ENCODE measurements at places on chromosomes 3 and 15. TPM values are rescaled to one million over a fixed set of nuclear protein-coding genes. Genes with fewer than 3 reads are reported as not detected.
A peak's percentile ranks its signal among the peaks of the same experiment; 100 is the strongest.

ATP13A4 gene
- total RNA-seq, result not detected

BUB1B gene
- total RNA-seq, result 126 TPM

TMEM207 gene
- total RNA-seq, result not detected

REC114 gene
- not detected for total RNA-seq

CCDC13 gene
- total RNA-seq, result 0.48 TPM

GRIP2 gene
- total RNA-seq, result not detected

FBXW12 gene
- not detected for total RNA-seq

RARRES1 gene
- total RNA-seq, result 3.7 TPM

TRAIP gene
- total RNA-seq, result 15.0 TPM

DNA sequence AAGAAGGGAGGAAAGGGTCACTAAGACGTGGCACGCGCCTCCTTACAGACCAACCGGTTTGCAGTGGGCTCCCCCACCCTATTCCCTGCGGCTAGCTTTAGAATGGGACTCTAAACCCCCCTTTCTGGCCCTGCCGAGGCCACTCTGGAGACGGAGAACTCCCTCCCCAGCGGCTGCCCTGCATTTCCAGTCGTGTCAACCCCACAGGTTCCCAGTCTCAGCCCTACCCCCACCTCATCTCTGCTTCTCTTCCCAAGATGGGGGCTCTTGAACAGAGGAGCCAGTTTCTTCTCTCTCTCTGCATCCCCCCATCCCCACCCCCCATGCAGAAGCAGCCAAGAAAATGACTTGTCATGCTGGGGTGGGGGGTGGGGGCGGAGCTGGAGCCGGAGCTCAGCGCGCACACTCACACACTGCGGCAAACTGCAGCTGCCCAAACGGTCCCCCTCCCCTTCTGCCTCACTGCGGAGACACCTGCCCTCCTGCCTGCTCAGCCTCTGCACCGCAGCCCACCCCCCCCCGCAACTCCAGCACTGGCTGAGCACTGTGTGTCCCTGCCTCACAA, 871 bp downstream of the MAP1A start:
- no peak for DNase-seq

- DNase-seq, result no peak
Observed at GRCh38 chr3:133469140-133469731, 69.4 kb downstream of the BFSP2 start.

DNA sequence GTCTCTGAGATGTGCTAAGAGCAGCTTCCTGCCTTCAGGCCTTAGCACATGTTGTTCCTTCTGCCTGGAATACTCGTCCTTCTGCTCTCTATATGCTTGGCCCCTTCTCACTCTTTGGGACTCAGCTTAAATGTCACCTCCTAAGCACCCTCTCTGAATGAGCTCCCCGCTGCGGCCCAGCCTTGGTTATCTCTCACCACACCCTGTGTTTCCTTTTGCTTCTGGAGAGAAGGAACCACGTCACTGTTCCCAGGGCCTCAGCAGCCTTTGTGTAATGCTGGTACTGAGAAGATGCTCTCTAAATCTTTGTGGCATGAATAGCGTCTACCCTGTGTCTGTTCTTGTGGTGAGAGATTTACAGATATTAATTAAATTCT, 2.2 kb downstream of the FAH start:
- peak; percentile 25 for DNase-seq

- no peak for DNase-seq
Observed at GRCh38 chr3:69485489-69485888, 99.6 kb upstream of the FRMD4B start.

GRCh38 chr3:177642042-177642803, 444.9 kb upstream of the TBL1XR1 start:
- no peak for DNase-seq

GRCh38 chr3:124483915-124484470, 246.3 kb upstream of the UMPS start:
- DNase-seq, result no peak

- DNase-seq, result no peak
Observed at GRCh38 chr3:173750095-173750494, 352.6 kb downstream of the NLGN1 start.

DNA sequence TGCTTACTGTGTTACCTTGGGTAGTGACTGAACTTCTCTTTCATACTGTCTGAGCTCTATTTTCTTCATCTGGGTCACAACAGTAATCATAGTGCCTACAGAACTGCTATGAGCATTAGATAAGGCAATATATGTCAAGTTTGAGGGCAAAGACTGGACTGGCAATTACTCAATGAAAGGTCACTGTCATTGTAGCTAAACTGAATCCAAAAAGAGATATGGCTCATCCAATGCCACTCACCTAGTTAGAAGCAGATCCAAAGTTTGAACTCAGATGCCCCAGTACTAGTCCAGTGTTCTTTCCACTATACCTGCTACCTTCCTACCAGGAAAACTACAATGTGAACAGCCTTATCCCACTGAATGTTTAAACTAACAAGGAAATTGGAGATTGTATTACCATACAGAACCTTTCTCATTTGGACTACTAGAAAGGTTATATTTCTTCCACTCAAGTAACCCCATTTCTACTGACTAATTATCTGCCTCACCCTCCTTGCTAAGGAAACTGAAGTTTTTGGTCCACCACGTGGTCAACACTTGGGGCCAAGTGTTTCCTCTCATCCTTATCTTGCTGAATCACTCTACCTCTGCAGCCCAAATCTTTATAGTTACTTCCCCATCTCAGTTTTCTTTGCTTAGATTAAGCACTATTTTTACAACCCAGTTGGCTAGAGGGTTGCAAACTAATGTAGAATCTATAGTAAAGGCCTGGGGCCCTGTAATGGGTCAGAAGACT, 202.3 kb upstream of the LPP start:
- DNase-seq, result no peak

DNA sequence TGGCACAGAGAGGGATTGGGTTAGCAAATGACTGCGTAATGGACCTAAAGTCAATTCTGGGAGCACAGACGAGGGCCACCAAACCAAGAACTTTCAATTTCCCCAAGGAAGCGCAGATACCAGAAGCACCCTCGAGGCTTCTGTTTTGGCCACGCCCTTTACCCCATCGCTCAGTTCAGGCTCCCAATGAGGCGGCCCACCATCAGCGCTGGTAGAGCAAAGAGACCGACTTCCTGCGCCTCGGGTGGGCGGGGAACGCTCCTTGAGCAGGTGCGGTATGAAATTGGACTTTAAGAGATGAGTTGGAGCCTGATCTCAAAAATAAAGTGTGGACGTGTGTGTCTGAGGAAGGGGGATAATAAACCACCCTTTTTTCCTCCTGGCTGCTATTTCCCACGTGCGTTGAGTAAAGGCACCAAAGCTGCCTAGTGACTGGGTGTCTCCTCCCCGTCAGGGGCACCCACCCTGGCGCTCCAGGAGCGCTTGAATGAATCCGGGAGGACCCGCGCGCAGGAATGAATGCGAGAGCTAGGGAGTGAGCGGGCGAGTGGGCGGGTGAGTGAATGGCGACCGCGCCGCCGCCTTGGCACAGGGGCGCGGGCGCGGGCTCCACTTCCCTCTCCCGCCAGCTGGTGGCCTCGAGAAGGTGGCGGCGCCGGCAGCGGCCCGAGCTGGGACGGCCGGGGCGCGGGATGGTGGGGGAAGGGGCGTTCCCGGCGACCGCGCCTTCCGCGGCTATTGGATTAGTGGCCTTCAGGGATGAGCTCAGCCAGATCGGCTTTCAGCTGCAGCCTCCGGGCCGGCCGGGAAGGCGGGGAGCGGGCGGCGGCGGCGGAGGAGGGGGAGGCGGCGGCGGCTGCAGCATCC, at the start of gene SPSB4:
SPSB4 (plus strand) TSS at position 772 of the 867 bp plus-strand sequence. CDS start 14,758 bp downstream, outside the sequence.
- DNase-seq, result peak; percentile 59

DNA sequence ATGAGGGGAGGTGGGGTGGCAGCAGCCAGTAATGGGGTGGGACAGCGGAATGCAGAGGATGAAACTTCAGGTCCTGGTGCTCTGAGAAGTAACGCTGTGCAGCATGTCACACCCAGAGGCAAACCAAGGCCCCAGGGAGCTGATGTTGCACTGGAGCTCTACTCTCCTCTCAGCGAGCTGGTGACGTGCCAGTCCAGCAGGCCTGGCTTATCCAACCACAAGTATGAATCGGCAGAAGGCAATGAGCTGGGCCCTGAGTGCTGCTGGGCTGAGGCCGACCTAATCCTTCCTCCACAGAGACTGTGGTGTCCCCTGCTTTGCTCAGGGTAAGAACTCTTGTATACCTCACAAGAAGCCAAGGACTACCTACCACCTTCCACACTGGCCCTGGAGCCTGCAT, 30.5 kb downstream of the CD86 start:
- DNase-seq, result peak; percentile 24

GRCh38 chr3:150545419-150546225, 674 bp downstream of the SERP1 start:
- DNase-seq, result peak; percentile 7

DNA sequence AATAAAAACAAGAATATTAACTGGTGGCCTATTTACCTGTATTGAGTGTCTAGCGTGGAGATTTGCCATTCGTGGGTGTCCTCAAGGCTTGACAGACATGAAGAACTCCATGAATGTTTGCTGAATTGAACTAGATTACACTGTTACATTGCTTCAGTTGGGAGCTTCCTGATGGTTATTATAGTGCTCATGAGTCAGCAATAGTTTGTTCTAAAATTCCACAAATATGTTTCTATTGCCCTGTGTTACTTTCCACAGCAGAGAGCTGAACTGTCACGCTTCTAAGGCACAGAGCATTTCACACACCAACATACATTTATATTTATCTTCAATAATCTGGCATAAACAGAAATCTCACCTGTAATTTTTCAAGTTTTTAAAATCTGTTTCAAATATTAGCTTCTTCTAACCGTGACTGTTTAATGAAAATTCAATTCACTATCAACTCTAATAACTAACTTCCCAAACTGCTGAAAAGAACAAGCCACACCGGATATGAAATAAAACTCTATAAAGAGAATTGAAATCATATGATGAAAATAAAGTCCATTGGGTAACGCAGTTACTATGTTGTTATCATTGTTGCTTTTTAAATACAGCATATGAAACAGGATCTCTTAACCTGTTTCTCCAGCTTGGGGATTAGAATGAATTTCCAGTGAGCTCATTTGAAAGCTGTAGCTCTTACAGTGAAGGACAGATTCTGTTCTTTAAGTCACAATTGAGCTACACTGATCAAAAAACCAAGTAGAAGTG, 61.2 kb upstream of the MCF2L2 start:
- DNase-seq, result no peak

DNA sequence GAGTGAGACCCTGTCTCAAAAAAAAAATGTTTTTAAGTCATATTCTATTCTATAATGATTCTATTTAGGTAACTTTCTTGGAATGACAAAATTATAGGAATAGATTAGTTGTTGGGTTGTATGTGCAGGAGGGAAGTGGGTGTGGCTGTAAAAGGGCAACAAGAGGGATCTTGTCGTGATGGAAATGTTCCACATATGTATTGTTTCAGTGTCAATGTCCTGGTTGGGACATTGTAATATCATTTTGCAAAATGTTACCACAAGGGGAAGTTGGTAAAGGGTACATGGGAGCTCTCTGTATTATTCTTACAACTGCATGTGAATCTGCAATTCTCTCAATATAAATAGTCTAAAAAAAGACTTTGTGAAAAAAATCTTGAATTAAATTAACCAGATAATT, 14.3 kb upstream of the ABHD5 start:
- no peak for DNase-seq

DNA sequence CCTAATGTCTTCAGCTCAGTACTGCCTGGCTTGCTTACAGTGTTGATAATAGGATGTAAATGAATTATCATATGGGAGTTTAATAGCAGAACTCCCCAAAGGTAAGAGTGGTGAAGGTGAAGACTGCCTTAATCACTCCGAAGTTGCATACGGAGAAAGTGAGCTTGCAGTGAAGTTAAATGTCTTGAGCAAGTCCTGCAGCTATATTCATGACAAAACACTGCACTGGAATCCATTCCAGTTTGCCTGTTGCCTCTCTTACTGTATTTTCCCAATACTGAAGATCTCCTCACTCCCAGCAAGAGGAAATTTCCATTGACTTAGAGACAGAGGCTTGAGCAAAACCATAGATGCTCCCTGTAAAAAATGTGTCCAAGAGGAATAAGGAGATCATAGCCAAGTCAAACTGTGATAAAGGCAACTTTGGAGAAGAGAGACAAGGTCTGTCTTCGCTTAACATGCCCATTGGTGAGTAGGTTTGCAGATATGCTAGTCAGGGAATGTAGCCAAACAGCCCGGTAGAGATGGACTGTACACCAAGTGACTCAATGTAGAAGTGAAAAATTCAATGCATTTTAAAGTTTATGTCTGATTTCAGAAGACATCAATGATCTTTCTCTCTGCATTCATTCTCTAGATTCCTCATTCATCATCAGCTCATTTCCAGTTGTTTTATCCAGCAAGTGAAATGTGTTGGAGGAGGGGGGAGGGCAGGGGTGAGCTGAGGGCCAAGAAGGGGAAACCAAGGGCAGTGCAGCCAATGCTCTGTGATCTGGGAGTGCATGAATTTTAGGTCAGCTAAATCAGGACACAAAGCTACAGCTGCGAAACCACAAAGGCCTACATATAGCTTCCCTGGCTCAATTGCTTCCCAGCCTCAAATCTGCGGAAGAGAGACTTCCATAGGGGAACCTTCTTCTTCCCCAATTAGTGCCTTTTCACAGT, 667.1 kb upstream of the NR2F2 start:
- DNase-seq, result peak; percentile 19

DNA sequence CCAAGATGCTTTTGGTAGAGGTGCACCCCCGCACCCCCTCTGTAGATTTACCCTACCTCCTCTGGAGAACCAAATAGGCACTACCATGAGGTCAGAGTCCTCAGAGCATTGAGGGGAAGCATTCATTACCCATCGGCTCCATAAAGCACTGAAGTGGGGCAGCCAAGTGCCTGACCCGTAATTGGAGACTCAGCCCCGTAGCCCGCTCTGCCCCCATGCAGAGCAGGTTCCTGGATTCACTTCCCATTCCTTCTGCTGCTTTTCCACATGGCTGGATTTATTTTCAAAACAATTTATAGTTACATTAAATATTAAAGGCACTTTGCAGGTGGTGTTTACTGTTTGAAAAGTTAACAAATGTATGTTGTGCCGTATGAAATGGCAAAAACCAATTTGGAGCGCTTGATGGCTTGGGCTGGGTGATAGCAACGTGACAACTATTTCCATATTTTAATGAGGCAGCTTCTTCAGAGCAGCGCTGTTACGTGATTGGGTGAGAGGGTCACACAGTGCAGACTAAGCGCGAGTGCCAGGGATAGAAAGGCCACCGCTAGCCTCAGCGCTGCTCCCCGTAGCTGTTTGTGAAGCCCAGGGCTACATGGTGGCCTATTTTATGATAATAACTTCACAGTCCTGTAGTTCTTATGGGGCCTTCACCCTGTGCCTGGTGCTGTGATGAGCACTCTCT, 373.8 kb upstream of the PROK2 start:
- no peak for DNase-seq

- peak; percentile 4 for DNase-seq
Observed at GRCh38 chr3:104604326-104605010, 762.2 kb upstream of the ALCAM start.

DNA sequence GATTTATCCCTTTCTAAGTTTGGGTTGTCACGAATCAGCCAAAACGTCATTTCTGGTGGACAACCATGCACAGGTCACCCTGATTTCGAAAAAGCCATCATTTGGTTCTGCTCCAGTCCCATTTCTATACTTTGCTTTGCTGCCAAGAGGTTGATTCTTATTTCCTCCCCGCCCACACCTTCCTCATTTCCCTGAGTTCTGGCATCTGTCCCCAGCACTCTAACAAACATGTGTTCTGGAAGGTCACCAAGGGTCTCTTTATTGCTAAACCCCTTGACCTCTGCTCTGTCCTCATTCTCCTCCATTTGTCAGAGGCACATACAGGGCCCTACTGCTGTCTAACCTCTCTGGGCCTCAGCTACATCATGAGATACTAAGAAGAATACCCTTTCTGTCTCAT, 36.4 kb upstream of the PTPRG start:
- no peak for DNase-seq

Measured in RPMI7951 (cell line).